ENCODE measurements at places on chromosomes 6 and 20.

GRCh38 chr20:3163099-3164042, 3.7 kb upstream of the FASTKD5 start:
- DNase-seq = no peak
- no peaks in the 10 kb centered on the region for H3K36me3 ChIP-seq
- H3K27ac ChIP-seq = no peak overlapping the region
- H3K27me3 ChIP-seq = peaks cover 12% of the 10 kb centered on the region
- H3K4me3 ChIP-seq = no peak overlapping the region

- no peak for DNase-seq
- H3K36me3 ChIP-seq = no peaks in the 10 kb centered on the region
- H3K4me1 ChIP-seq = peaks cover 14% of the 10 kb centered on the region
- peak overlapping the region; percentile 57 for H3K4me3 ChIP-seq
- H3K27ac ChIP-seq = peak overlapping the region; percentile 74
Observed at GRCh38 chr6:1553562-1554083, 56.1 kb upstream of the FOXC1 start.

DNA sequence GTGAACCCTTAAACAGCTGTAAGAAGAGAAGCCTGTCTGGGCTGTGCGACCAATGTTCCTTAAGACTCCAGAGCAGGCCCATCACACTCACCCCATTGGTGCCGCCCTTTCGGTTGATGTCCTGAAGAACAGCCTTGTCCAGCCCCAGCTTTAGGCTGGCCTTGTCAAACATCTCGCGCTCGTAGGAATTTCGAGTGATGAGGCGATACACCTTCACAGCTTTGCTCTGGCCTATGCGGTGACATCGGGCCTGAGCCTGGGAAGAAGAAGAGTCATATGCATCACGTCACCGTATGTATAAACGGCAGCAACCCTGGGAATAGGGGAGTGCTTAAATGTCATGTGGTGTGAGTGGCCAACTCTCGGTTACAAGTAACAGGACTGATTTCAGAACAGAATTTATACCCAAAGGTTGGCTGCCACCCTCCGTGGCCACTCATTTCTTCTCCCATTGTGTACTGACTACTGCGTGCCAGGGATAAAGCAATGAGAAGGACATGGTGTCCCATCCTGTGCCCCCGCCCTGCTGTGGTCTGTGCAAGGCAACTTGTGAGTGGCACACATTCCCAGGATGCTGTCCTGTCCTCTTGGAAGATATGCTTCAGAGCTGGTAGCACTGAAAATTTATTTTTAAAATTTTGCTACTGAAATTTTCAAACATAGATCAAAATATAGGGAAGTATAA, 90.7 kb upstream of the EMILIN3 start:
- no peaks in the 10 kb centered on the region for H3K27me3 ChIP-seq
- no peak overlapping the region for H3K4me3 ChIP-seq

- H3K27me3 ChIP-seq = no peaks in the 10 kb centered on the region
- no peak overlapping the region for H3K27ac ChIP-seq
- H3K4me3 ChIP-seq = no peak overlapping the region
- no peak for DNase-seq
Observed at GRCh38 chr6:8623441-8623840, 188.1 kb upstream of the SLC35B3 start.

GRCh38 chr6:161359618-161359945, 85.7 kb upstream of the AGPAT4 start:
- no peaks in the 10 kb centered on the region for H3K4me1 ChIP-seq
- no peaks in the 10 kb centered on the region for H3K36me3 ChIP-seq
- no peak overlapping the region for H3K4me3 ChIP-seq
- no peaks in the 10 kb centered on the region for H3K27me3 ChIP-seq

- peaks cover 25% of the 10 kb centered on the region for H3K4me1 ChIP-seq
- H3K36me3 ChIP-seq = peaks cover 5% of the 10 kb centered on the region
- no peak for DNase-seq
- H3K4me3 ChIP-seq = peak overlapping the region; percentile 92
- H3K27ac ChIP-seq = peak overlapping the region; percentile 95
Observed at GRCh38 chr6:135054226-135054568, 425 bp downstream of the HBS1L start.

- no peak overlapping the region for H3K27ac ChIP-seq
- H3K4me3 ChIP-seq = no peak overlapping the region
- peaks cover 18% of the 10 kb centered on the region for H3K27me3 ChIP-seq
Observed at GRCh38 chr20:45578231-45578630, 853 bp downstream of the WFDC8 start.

DNA sequence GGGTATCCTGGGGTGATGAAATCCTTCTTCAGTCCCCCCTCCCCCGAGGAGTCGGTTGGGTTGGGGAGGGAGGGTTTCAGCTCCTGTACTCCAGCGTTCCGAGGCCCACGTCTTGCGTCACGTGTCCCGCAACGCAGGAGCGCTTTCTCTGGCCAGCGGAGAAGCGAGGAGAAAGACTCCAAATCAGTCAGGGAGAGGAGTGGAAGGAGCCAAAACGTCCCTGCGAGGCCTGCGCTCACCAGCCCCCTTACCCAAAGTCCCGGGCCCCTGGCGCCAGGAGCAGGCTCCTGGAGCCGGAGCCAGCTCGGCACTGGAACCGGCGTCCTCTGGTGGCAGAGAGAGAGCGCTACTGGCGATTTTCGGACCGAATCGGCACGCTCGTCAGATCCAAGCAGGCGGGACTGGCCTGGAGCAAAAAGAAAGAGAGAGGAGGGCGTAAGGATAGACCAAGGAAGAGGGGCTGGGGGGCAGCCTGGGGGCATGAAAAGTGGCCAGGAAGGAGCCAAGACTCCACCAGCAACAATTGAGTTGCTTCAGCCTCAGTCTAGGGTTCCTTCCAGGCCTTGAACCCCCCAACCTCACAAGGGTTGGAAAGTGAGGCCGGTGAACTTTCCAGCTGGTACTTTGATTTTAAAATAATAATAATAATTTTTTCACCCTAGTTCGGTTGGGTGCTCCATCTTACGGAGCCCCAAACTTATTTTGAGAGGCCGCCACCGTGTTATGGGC, at the start of gene GNAS:
Gene GNAS, plus strand, starts transcription at position 174 of the 729 bp plus-strand sequence.
- no peaks in the 10 kb centered on the region for H3K36me3 ChIP-seq
- peak within 1 kb of the TSS; percentile 43 for H3K4me3 ChIP-seq
- peaks cover 60% of the 10 kb centered on the region for H3K27me3 ChIP-seq
- no peak within 1 kb of the TSS for H3K27ac ChIP-seq
- DNase-seq = no peak

DNA sequence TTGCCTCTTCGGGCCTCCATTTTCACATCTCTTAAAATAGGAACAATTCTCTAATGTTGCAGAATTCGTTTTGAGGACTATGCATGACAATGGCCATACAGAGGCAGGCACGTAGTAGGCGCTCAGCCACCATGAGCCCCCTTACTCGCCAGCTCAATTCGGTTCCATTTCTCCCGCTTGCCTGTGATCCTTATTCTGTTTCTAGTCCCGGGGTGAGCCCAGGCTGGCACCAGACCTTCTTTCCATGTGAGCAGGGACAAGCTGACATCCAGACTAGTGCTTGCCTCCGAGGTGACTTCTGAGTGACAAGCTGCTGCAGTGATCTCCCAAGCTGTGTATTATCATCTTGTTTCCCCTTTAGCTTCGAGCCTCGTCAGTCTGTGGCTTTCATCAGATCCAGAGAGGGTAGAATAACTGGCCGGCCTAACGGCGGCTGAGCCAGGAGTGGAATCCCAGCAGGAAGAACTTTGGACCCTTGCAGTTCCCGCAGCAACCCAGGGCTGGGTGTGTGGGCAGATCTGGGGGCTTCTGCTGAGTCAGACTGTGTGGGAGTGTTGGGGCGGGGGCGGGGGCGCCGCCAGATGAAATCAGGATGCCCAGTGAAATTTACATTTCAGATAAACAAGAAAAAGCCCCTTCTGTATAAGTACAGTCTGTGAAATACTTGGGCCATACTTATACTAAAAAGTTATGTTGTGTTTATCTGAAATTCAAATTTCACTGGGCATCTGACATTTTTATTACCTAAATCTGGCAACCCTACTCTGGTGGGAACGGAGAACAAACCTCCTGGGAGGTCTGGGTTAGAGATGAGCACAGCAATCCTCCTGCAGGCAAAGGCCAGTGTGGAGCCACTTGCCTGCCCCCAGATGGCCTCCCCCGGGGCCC, 10.9 kb downstream of the BANF2 start:
- H3K27ac ChIP-seq = no peak overlapping the region
- no peaks in the 10 kb centered on the region for H3K27me3 ChIP-seq
- no peaks in the 10 kb centered on the region for H3K36me3 ChIP-seq
- H3K4me3 ChIP-seq = no peak overlapping the region
- H3K4me1 ChIP-seq = no peaks in the 10 kb centered on the region

DNA sequence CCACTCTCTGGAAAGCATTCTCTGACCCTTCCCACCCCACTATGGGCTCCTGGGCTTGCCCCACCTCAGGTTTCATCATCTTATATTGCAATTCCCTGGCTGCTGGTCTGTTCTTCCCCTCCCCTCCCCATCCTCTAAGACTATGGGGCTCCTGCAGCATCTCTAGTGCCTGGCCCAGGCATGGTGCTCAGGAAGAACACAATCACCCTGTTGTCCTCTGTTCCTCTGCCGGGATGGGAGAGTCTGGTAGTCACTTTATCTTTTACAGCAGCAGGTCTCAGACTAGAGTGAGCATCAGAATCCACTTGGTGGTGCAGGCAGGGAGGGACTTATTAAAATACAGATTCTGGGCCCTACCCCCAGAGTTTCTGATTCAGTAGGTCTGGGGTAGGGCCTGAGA, 5.0 kb upstream of the LPIN3 start:
- H3K36me3 ChIP-seq = no peaks in the 10 kb centered on the region
- no peak overlapping the region for H3K4me3 ChIP-seq
- H3K4me1 ChIP-seq = peaks cover 13% of the 10 kb centered on the region
- H3K27me3 ChIP-seq = no peaks in the 10 kb centered on the region
- DNase-seq = peak; percentile 24
- H3K27ac ChIP-seq = no peak overlapping the region

GRCh38 chr20:60036746-60037499, 78.7 kb downstream of the CDH26 start:
- H3K4me3 ChIP-seq = no peak overlapping the region
- no peaks in the 10 kb centered on the region for H3K4me1 ChIP-seq
- peaks cover 5% of the 10 kb centered on the region for H3K27me3 ChIP-seq
- no peaks in the 10 kb centered on the region for H3K36me3 ChIP-seq
- DNase-seq = no peak

- no peaks in the 10 kb centered on the region for H3K27me3 ChIP-seq
- no peak overlapping the region for H3K27ac ChIP-seq
- peaks cover 24% of the 10 kb centered on the region for H3K4me1 ChIP-seq
- H3K4me3 ChIP-seq = no peak overlapping the region
Observed at GRCh38 chr20:48619126-48620101, 208.4 kb downstream of the PREX1 start.

GRCh38 chr20:35006531-35006971, 50.9 kb downstream of the MYH7B start:
- no peaks in the 10 kb centered on the region for H3K27me3 ChIP-seq
- DNase-seq = peak; percentile 58
- peaks cover 12% of the 10 kb centered on the region for H3K4me1 ChIP-seq
- peaks cover 100% of the 10 kb centered on the region for H3K36me3 ChIP-seq
- H3K4me3 ChIP-seq = no peak overlapping the region

GRCh38 chr6:24799541-24799915, 811 bp upstream of the ARMH2 start:
- no peaks in the 10 kb centered on the region for H3K36me3 ChIP-seq
- no peak overlapping the region for H3K27ac ChIP-seq
- no peaks in the 10 kb centered on the region for H3K27me3 ChIP-seq

- DNase-seq = no peak
- H3K27ac ChIP-seq = no peak overlapping the region
- no peaks in the 10 kb centered on the region for H3K4me1 ChIP-seq
- no peak overlapping the region for H3K4me3 ChIP-seq
- no peaks in the 10 kb centered on the region for H3K36me3 ChIP-seq
Observed at GRCh38 chr20:17776551-17776950, 76.8 kb downstream of the BANF2 start.

- H3K27ac ChIP-seq = no peak overlapping the region
- H3K4me1 ChIP-seq = no peaks in the 10 kb centered on the region
- H3K27me3 ChIP-seq = no peaks in the 10 kb centered on the region
- H3K4me3 ChIP-seq = no peak overlapping the region
Observed at GRCh38 chr6:10613723-10614122, 80.7 kb downstream of the C6orf52 start.

DNA sequence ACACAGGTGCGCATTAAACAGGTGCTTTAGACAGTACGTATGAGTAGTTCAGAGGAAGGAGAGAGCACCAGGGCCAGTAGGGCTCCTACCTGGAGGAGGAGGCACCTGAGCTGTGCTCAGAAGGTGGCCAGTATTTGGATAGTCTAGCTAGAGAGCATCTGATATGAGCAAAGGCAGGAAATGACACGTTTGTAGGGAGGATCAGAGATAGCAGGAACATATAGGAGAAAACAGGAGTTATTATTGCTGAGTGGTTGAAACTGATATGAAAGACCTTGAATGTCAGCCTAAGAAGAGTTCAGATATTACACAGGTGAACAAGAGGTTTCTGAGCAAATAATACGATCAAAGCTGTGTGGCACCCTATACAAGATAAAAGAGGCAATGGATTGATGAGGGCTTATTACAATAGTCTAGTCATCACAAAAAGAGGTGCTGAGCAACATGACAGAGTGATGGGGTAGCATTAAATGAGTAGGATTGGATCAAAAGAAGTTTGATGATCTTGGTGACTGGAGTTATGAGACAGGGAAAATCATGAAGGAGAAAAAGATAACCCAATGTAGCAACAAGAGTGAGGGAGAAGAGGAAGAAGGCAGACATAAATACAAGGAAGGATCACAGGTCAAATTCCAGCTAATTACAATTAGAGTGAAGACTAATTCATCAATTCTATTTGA, 69.8 kb upstream of the HIVEP1 start:
- H3K4me1 ChIP-seq = peaks cover 10% of the 10 kb centered on the region
- no peak overlapping the region for H3K4me3 ChIP-seq
- no peaks in the 10 kb centered on the region for H3K27me3 ChIP-seq

DNA sequence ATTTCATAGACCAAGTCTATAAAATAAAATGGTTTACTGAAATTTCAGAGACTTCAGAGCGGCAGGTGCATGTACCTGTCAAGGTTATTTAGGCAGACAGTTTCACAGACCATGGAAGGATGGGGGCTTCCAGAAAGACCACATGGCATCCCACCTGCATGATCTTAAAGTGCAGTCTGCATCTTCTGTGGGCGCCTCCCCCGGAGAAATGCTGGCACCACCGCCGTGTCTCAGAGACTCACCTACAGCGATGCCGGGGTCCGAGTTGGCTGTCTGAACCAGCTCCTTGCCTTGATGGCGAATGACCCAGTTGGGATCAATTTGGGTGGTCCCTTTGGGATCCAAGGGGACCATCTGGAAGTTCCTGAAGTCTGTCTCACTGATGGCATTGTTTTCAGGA, 30.6 kb downstream of the THBS2 start:
- no peak for DNase-seq
- no peak overlapping the region for H3K4me3 ChIP-seq
- H3K27ac ChIP-seq = no peak overlapping the region
- no peaks in the 10 kb centered on the region for H3K27me3 ChIP-seq
- H3K4me1 ChIP-seq = no peaks in the 10 kb centered on the region
- H3K36me3 ChIP-seq = peaks cover 75% of the 10 kb centered on the region

GRCh38 chr20:57397693-57398108, 6.5 kb downstream of the RBM38 start:
- H3K36me3 ChIP-seq = peaks cover 23% of the 10 kb centered on the region
- no peak overlapping the region for H3K27ac ChIP-seq
- peaks cover 64% of the 10 kb centered on the region for H3K4me1 ChIP-seq
- H3K4me3 ChIP-seq = no peak overlapping the region
- H3K27me3 ChIP-seq = no peaks in the 10 kb centered on the region

All from suprapubic skin (tissue), 4 donors.